ENCODE measurements at places on chromosomes 1 and 21.

DNA sequence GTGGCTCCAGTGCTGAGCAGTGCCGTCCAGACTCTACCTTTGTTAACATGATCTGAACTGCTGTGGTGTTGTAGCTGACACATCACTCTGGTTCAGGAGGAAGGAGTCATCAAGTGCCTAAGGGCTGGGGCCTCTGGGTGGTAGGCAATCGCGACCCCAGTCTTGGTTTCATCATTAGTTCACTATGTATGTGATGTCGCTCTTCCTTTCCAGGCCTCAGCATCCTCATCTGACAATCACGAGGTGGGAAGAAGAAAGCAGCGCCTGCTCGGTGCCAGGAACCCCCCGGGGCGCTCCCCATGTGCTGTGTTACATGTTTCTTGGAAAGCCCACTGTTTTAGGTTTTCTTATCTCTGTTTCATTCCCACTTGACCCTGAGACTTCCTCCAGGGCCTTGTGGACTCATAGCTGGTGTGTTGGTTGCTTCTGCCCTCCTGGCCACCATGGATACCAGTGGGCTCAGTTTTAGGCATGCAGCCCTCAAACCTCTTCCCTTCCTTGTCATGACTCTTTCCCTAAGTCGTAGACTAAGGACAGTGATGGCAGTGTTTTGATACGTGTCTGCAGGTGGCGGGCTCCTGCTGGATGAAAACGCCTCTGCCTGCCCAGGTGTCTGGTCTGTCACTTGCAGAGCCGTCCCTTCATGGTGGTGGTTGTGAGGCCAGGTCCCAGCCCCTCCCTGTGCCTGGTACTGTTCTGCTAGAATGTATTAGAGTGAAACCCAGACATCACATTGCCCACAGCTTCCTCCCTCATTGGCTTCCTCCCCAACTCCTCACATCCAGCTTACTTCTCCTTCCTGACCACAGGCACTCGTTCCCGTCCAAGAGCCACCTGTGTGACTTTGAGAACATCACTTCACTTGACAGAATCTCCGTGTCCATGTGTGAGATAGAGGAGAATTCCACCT, 17.2 kb upstream of the FOXO6 start:
- DNase-seq, result no peak

DNA sequence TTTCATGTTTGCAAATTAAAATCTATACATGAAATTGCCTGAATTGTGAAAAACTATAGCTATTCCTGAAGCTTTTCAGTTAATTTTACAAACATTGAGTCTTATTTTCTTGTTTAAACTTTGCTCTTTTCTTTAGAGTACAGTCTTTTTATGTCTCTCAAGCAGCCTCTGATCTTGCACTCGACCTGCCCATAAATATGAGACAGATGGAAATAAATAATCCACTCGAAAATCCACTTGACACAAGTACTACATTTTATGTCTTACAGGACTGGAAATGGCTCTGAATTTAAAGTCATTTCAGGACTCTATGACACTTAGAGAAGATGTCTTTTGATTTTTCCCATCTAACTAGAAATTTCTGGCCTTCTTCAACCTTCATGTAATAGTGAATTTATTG, 283.8 kb downstream of the USP25 start:
- DNase-seq, result no peak

GRCh38 chr1:225877580-225877979, 4.6 kb downstream of the TMEM63A start:
- no peak for DNase-seq

- no peak for DNase-seq
Observed at GRCh38 chr1:171142416-171143385, 42.4 kb upstream of the FMO2 start.

GRCh38 chr1:38273196-38273804, 226.7 kb upstream of the POU3F1 start:
- no peak for DNase-seq

DNA sequence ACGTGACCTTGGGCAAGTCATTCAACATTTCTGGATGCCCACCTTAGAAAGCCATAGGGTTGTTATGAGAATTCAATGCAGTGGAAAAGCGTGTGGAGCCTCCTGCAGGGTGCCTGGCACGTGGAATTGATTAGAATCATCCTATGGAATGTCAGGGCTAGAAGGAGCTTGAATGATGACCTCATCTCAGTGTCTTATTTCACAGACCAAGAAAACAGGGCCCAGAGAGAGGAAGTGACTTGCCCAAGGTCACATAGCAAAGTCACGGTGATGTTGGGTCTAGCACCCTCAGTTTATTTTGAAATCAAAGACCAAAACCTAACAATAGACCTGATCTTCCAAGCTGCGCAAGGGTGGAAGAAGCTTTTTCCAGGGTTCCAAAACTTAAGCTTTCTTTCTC, 6.0 kb downstream of the TRABD2B start:
- DNase-seq, result no peak

DNA sequence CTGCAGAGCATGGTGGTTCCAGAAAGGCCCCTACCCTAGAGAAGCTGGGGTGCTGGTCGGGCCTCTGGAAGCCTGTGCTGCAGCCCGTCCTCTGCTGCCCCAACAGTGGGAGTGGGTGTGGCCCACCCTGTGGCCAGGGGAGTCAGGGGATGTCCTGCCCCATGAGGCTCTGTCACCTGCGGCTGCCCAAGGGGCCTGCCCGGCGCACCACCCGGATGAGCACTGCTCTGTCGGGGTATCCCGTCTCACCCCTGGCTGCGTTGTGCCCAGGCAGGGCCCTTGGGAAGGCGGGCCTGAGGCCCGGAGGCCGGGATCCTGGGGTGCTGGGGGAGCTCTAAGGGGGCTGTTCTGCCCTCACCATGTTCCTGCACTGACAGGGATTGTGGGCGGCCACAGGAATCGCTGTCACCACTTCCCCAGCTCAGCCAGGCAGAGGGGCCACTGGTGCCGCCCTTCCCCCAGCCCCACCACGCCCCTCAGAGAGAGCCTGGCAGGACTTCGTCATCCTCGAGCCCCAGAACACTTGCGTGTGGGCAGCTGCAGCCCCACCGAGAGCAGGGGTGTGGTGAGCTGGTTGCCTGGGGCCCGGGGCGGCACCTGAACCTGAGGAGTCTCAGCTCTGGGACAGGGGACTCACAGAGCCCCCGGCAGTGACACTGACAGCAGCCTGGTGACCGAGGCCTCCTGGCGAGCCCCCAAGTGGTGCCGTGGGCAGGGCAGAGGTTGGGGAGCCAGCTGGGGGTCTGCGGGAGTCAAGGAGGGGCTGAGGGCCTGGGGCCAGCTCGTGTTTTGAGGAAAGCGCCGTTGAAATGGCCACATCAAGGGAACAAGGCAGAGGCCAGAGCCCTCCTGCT, 20.2 kb downstream of the PANK4 start:
- no peak for DNase-seq

DNA sequence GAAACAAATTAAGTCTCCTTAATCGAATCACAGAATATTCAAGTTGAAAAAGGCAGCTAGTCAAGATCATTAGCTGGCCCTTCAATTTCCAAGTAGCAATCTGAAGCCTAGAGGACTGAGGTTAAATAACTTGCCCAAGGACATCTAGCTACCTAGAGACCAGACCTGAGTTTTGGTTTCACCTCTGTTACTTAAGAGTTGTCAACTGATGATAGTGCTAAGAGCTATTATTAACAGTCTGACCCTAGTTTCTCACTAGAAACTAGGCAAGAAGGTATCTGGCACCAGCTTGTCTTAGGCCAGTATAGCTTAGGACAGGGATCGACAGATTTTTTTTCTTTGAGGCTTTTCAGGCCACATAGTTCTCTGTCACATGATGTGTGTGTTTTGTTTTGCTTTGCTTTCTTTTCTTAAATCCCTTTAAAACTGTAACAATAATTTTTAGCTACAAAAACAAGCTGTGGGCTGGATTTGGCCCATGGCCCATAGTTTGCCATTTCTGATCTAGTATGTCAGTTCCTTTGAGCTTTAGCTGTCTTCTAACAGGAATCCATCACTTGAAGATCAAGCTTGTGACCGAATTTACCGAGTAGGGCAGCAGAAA, 23.2 kb downstream of the TRIM45 start:
- no peak for DNase-seq

- DNase-seq, result no peak
Observed at GRCh38 chr1:221743416-221744208, 1.7 kb upstream of the DUSP10 start.

DNA sequence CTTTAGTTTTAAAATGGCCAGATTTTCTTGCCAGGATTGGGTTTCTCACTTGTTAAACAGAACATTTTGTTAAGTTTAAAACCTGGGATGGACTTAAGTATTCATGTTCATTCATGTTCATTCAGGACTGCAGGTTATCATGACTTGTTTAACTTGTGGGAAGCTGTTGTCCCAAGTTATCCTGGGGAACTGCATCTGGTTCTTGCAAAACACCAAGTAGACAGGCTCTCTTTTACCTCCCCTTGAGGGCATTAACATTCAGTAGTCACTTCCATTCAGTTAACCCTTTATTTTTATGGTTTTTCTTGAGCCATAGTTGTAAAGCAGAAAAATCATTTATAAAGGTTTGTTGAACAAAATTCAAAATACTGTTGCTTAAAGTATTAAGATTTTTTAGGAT, 8.1 kb downstream of the SOD1 start:
- no peak for DNase-seq

- no peak for DNase-seq
Observed at GRCh38 chr1:28737307-28738132, 780 bp downstream of the YTHDF2 start.

DNA sequence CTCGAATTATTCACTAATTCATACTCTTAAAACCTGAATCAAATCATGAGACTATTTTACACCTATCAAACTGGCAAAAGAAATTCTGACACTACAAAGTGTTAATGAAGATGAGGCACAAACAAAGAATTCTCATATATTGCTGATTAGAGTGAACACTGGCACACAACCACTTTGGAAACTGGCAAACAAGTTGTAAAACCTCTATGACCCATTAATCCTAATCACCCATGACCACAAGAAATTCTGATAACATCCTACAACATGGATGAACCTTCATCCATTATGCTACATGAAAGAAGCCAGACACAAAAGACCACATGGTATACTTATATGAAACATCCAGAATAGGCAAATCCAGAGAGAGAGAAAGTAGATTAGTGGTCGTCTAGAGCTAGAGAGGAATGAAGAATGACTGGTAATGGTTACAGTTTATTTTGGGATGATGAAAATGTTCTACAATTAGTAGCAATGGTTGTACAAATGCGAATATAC, 8.5 kb downstream of the GPBP1L1 start:
- no peak for DNase-seq

GRCh38 chr1:175067362-175068106, at the start of gene TNN:
TSS of gene TNN (plus strand) at chr1:175067833. CDS start at chr1:175077419, 9,586 bp downstream.
- no peak for DNase-seq

- no peak for DNase-seq
Observed at GRCh38 chr1:44860891-44861425, 17.9 kb upstream of the PTCH2 start.

- no peak for DNase-seq
Observed at GRCh38 chr21:15935530-15935929, 205.7 kb downstream of the USP25 start.

DNA sequence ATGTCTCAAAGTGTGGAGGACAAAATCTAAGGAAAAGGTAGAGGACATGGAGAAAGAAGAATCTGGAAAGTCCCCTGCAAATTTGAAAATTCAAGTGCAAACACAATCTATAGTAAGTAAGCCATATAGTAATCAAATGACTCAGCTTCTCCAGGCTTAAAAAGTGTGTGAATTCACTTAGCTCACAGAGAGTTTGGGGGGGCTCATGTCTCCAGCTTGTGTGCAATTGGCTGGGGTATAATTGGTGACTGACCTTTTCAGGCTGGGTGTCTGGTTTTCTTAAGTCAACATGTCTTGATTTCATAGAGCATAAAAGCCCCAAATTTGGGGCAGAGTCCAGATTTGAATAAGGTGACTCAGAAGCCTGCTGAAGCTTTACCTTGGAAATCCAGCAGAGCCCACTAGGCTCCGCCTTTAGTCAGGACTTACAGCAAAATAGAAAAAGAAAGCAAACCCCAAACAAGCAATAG, 8.6 kb downstream of the CLDN14 start:
- no peak for DNase-seq

DNA sequence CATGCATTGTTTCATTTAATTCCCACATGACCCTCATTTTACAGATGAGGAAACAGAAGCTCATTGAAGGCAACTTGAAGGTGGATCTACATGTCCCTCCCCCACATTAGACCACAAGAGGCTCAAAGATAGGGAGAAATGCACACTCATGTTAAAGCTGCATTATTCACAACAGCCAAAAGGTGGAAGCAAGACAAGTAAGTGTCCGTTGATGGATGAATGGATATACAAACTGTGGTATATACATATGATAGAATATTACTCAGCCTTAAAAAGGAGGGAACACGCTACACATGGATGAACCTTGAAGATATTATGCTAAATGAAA, 149.7 kb upstream of the JUN start:
- no peak for DNase-seq

DNA sequence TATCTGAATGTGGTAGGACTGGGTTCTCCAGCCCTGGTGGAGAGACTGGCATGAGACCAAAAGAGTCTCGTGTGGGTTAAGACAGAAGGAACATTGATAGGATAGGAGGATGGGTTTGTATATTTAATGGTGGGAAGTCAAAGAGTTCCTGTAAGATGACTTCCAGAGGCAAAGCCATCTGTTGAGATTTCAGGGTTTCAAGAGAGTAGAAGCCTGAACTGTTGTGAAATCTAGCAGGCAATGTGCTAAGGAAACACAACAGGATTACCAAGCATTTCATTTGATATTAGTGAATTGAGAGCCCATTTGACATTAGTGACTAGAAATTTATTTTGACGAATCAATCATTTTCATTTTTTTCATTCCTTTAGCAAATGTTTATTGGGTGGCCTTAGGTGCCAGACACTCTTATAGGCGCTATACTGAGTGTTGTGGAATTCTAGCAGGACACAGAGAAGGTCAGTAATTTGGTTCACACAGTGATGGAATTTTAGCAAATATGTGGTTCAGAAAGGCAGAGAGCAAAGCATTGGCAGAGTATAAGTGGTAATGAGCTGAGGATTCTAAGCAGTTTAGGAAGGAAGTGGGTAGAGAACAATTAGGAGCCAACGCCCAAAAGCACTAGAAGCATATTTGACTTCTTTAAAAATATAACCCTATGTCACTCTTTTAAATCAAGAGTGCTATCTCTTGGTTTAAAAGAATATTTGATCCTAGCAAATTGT, 149.3 kb downstream of the AK5 start:
- DNase-seq, result no peak

GRCh38 chr1:39788426-39788757, 273 bp downstream of the BMP8B start:
- no peak for DNase-seq

GRCh38 chr1:21906173-21907078, 30.7 kb downstream of the HSPG2 start:
- no peak for DNase-seq

GRCh38 chr1:42037161-42037560, 116.0 kb upstream of the GUCA2B start:
- no peak for DNase-seq

DNA sequence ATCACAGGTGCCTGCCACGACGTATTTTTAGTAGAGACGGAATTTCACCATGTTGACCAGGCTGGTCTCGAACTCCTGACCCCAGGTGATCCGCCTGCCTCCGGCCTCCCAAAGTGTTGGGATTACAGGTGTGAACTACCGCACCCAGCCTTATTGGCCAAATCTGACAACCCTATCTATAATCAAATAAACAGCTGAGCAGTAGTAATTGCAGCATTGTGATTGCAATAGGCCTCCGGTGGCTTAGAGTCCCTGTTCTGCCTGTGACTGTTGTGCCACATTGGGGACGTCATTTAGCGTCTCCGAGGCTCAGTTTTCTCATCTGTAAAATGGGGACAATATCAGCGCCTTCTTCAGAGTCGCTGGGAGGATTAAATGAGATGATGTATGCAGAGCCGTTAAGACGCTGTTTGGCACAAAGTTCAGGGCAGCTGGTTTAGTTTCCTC, 569 bp upstream of the CAPN2 start:
- no peak for DNase-seq

- DNase-seq, result no peak
Observed at GRCh38 chr1:47795102-47795501, 202.1 kb downstream of the TRABD2B start.

Data from esophagus squamous epithelium (tissue), 5 donors.